Stimulated activated CD8-positive, alpha-beta memory T cell treated with anti-CD3 and anti-CD28 coated beads, Interleukin-4, amount 100 ng/mL, for 1 hour (primary cell): ENCODE measurements at places on chromosomes 7 and 10.

DNA sequence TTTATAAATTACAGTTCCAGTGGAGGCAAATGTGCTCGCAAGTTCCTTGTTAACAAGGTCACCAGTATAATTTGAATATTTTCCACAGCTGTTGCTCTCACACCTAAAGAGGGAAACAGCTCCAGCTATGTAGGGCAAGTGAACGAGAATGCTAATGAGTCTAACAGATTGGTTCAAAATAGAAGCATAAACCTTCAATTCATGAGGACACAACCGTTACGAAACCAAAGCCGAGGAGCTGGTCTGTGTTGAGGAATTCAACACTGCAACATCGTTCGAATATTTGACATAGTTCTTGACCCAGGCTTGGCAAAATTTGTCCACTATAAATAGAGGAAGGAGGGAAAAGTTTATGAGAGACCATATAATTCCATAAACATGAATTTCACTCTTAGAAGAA, 161.3 kb downstream of the KLF6 start:
- no peak for DNase-seq

DNA sequence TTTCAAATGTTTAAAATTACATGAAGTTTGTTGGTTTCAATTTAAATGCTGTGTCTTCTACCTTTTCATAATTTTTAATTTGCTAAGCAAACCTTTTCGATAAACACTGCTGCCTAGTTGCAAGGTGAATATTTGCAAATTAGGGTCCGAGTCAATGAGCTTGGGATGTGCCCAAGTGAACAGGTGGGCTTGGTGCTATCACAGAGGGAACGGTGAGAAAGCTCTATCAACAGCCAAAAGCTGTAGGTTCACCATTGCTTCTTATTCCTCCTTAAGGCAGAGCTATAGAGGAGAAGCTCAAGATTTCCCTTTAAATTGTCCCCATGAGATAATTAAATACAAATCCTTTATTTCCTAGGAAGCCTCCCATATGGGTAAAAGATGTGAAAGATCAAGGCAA, 245.3 kb upstream of the CELF2 start:
- no peak for DNase-seq

- DNase-seq, result no peak
These were observed at the start of gene TNS3 for GRCh38 chr7:47581804-47582763. TNS3 (minus strand) TSS chr7:47582111; CDS start chr7:47439636, 142,475 bp downstream.

DNA sequence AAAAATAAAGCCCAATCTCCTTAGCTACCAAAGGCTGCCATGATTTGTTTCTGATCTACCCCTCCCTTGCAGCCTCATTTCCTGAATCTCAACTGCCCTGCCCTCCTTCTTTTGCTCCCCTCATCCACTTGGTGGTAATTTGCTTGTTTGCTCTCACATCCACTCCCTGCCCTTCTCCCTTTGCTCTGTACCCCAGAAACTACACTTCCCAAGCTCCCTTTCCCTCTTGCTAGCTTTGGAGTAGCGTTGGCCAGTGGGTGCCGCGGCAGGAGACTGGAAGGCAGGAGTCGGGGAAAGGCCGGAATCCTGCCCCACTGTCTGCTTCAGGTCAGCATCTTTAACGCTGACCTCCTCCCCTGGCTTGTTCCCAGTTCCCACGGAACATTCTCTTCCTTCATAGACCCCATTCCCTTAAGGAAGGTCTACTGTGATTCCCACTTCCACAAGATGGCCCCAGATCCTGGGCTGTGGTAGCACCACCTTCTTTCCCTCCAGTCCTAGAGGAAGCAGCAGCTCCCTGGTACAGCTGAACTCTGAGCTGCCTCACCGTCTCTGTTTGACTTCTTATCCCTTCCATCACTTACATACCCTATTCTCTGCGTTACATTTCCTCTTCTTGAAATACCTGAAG, 79.1 kb downstream of the PIK3CG start:
- no peak for DNase-seq

DNA sequence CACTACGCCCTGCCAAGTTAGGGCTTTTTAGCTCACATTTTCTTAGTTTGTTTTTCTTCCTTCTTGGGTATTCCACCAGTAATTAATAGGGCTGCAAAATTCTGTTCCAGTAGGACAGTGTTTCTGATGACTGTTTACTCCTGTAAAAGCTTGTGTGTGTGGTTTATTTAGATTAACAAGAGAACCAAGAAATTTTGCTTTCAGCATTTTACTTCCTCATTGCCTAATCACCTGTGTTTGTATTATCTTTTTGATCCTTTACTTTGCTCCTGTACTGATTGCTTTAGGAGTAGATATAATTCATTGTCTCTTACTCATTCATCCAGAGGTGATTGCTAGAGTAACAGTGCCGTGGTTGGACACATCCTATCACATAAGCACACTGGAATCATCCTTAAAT, 27.7 kb downstream of the TDRD1 start:
- no peak for DNase-seq

- DNase-seq, result no peak
These were observed 207.3 kb upstream of the SORCS1 start for GRCh38 chr10:107371801-107372200.
